ENCODE measurements at places on chromosomes 1 and 21.

- peak; percentile 42 for DNase-seq
Measured at GRCh38 chr21:44455524-44456213, 359 bp downstream of the LRRC3 start.

GRCh38 chr1:172277989-172278388, 142.5 kb upstream of the C1orf105 start:
- DNase-seq, result no peak

- DNase-seq, result no peak
Measured at GRCh38 chr1:56573311-56573710, 6.1 kb downstream of the PLPP3 start.

- no peak for DNase-seq
Measured at GRCh38 chr1:202953392-202953791, 4.7 kb downstream of the ADIPOR1 start.

- no peak for DNase-seq
Measured at GRCh38 chr1:61056573-61057439, 25.6 kb upstream of the NFIA start.

GRCh38 chr21:44521301-44521927, 18.6 kb downstream of the KRTAP10-1 start:
- DNase-seq, result no peak

GRCh38 chr1:215005078-215005477, 77.5 kb upstream of the KCNK2 start:
- no peak for DNase-seq

DNA sequence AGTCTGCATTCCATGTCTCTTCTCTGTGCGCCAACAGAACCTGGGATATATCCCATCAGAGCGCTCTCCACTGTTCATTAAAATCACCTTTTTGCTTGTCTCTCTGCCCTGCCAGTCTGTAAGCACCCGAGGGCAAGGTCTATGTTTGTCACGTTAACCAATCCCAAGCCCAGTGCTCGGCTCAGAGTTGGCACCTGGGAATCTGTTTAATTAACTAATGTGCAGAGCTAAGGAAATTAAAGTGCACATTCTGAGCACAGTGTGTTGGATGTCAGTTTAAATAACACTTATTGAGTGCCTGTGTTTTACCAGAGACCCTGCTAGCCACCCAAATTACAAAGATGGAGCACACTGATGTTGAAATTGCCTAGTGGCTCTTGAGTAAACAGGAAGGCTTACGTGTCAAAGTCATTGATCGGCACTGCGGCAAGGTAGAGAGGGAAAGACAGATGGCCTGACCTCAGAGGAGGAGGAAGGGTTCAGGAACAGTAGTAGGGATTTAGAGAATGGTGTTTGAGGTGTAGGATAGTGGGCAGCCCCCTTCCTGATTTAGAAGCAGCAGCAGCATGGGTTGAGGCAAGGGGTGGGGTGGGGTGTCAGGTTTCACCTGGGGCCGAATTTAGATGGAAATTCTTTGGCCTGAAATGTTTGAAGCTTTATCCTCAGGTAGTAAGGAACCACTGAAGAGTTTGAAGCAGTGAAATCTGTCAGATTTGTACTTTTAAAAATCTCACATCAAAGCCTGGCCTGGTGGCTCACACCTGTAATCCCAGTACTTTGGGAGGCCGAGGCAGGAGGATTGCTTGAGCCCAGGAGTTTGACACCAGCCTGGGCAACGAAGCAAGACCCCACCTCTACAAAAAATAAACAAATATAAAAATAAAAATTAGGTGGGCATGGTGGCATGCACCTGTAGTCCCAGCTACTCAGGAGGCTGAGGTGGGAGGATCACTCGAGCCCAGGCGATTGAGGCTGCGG, 7.7 kb downstream of the ARMH1 start:
- no peak for DNase-seq

- DNase-seq, result peak; percentile 22
Measured at GRCh38 chr1:167617153-167618147, 12.6 kb upstream of the RCSD1 start.

GRCh38 chr21:38259665-38260064, 2.9 kb downstream of the KCNJ15 start:
- DNase-seq, result no peak

GRCh38 chr1:236575523-236575922, 28.8 kb downstream of the HEATR1 start:
- no peak for DNase-seq

DNA sequence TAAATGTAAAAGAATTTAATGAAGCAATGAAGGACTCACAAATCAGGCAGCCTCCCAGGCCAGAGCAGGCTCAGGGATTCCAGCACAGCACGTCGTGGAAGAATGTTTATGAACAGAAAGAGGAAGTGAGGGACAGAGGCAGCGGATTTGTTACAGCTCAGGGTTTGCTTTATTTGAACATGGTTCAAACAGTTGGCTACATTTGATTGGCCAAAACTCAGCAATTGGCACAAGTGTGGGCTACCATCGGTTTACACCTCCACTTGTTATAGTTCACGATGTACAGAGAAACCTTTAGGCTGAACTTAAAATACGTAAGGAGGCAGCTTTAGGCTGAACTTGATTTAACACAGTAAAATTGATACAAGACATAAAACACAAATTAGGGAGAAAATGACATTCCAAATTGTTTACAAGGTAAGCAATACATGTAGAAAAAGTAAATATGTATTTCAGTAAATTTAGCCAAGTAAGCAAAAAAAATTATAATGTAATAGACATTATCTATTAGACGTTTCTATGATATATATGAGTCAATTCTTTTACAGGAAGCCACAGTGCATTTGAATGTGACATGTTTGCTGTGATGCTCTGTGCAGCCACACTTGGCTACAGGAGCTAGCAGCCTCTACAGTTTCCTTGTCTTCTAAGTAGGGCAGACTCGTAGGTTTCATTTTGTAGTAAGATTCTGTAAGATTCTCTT, 126.5 kb downstream of the ADSS2 start:
- DNase-seq, result no peak

GRCh38 chr1:192573499-192573898, 2.1 kb upstream of the RGS1 start:
- DNase-seq, result peak; percentile 62

DNA sequence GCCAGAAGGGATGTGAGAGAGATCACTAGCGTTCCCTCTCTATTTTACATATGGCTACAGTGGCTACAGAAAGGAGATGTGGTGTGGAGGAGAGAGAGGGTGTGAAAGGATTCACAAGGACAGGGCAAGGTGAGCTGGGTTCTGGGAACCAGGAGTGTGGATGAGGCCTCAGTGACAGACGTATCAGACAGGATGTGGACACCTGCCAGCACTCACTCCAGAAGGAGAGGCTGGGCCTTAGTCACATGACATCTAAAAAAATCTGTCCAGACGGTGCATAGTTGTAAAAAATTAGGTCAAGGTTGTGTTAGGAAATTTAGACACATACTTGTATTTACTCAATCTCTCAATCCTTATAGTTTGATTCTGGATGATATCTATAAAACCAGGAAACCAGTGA, 10.6 kb downstream of the TRIM67 start:
- no peak for DNase-seq

- no peak for DNase-seq
Measured at GRCh38 chr1:45016090-45016697, 4.1 kb downstream of the UROD start.

- DNase-seq, result no peak
Measured at GRCh38 chr1:117318426-117318825, 48.8 kb upstream of the MAN1A2 start.

- DNase-seq, result peak; percentile 91
Measured at GRCh38 chr1:160085686-160086455, 4.5 kb downstream of the KCNJ9 start.

GRCh38 chr1:58480191-58480590, 66.3 kb downstream of the OMA1 start:
- no peak for DNase-seq

GRCh38 chr1:207089627-207090355, 1.1 kb downstream of the C4BPB start:
- no peak for DNase-seq

- no peak for DNase-seq
Measured at GRCh38 chr1:1175221-1176062, 1.8 kb downstream of the TTLL10 start.

- DNase-seq, result no peak
Measured at GRCh38 chr1:162421258-162422164, 9.6 kb upstream of the SH2D1B start.

DNA sequence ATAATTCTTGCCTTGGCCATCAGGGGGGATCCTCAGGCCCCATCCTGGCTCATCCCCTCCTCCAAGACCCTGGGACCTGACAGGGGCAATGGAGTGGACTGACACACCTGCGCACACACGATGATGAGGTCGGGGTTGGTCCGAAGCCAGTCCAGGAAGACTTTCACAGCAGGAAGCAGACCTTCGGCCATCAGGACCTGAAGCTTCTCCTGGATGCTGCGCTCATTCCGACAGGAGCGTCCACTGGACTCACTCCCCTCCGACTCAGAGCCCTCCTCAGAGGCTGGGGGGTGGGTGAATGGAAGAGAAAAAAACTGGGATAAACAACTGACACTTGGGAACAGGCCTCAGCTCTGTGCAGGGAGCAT, 15.4 kb upstream of the PAQR6 start:
- no peak for DNase-seq

- DNase-seq, result no peak
Measured at GRCh38 chr1:6128276-6129081, 51.6 kb downstream of the CHD5 start.

- DNase-seq, result no peak
Measured at GRCh38 chr1:3480369-3480719, 25.9 kb downstream of the ARHGEF16 start.

DNA sequence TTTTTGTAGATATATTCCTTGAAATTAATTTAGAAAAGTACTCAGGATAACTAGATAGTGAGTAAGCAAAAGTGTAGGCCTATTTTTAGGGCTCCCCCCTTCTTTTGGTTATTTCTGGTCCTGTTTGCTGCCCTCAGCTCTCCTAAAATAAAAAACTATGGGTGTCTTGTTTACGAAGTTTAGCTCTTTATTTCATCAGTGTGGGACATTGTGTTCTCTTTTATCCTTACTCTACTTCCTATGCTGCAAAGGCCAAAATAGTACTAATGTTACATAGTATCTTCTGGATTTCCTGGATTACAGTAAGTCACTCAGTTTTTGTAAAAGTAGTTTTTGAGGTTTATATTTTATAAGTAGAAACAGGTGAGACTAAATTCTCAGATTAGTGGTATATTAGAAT, 15.4 kb downstream of the CEP350 start:
- no peak for DNase-seq

DNA sequence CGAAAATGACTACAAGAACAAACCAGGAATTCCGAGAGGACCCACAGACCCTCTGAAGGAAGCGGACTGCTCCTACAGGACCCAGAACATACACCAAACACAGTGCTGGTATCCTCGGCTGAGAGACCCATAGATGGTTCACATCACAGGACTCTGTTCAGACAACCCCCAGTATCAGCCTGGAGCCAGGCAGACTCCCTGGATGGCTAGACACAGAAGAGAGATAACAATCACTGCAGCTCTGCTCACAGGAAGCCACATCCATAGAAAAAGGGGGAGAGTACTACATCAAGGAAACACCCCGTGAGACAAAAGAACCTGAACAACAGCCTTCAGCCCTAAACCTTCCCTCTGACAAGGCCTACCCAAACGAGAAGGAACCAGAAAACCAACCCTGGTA, 434.0 kb upstream of the NR5A2 start:
- DNase-seq, result no peak

DNA sequence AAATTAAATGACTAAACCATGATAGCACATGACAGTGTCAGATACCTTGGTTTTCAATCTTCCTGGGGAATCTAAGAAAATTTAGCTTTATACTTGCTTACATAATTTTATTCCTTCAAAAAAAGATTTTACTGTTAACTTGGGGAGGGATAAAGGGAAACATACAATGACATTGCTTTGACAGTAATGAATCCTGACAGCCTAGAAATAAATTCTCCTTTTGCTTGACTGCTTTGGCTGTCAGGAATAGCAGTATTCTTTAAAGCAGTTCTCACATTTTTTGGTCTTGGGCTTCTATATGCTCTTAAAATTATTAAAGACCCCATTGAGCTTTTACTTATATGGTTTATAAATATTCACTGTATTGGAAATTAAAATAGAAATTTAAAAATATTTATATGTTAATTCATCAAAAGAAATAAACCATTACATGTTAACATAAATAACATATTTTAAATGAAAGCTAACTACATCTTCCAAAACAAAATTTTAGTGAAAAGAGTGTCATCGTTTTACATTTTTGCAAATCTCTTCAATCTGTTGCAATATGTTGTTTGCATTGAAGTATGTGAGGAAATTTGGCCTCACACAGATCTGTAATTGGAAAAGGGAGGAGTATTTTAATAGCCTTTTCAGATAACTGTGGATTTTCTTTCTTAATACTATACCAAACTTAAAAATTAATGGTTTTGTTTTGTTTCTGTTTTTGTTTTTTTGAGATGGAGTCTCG, 16.1 kb downstream of the EPHX4 start:
- DNase-seq, result no peak

- no peak for DNase-seq
Measured at GRCh38 chr1:208781391-208782045, 537.3 kb upstream of the PLXNA2 start.

DNA sequence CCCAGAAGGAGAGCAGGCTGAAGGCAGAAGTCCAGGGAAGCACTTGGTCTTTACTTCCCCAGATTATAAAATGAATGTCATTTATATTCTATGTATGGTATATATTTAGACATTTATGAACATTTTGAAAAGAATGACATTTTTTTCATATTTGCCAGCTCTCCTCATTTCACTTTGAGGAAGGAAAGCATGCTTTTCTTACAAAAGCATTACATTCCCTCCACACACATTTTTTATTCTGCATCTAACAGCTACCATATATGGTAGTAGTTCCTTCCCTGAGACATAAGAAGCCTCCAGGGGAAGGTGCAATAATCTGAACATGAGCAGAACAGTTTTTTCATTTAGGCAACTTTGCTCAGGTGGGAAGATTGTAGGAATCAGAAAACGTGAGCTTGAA, 94.0 kb downstream of the LRRC7 start:
- no peak for DNase-seq

DNA sequence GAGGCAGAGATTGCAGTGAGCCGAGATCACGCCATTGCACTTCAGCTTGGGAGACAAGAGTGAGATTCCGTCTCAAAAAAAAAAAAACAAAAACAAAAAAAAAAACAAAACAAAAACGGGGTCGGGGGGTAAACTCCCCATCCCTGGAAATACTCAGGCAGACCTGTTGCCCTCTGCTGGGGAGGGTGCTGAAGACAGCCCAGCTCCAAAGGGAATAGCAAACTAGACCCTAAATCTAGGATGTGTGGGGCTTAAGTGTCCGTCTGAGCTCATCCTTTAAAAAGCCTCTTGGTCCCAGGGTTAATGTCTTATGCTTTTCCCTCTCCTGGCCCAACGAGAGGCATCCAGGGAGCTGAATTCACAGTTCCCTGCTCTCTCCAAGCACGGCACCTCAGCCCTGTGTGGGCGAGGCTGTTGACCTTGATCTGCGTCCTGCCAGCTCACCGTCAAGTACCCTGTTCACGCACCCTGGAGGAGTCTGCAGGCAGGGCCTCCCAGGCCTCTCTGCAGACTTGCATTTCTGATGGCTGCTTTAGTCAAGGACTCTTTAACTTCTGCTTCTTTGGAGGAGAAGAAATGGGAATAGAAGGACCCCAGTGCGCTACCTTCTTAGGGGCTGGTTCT, 22.3 kb downstream of the KCND3 start:
- DNase-seq, result no peak

GRCh38 chr21:36980280-36981048, 14.0 kb upstream of the HLCS start:
- DNase-seq, result peak; percentile 6

- DNase-seq, result no peak
Measured at GRCh38 chr21:34883491-34884271, 165.4 kb downstream of the RUNX1 start.

GRCh38 chr1:40915581-40915980, 53.4 kb upstream of the CITED4 start:
- DNase-seq, result no peak

GRCh38 chr1:55127827-55128343, 87.3 kb downstream of the USP24 start:
- no peak for DNase-seq
